Mammary microvascular endothelial cell (primary cell): ENCODE measurements at places on chromosomes 7 and 10. TPM values are rescaled to one million over a fixed set of nuclear protein-coding genes. Genes with fewer than 3 reads are reported as not detected.

MUC12 gene
- not detected in 2 replicates for total RNA-seq

PTPN20 gene
- total RNA-seq = not detected in 2 replicates

ST8SIA6 gene
- not detected in 2 replicates for total RNA-seq

BLNK gene
- total RNA-seq = not detected in 2 replicates

WIPF3 gene
- not detected in 2 replicates for total RNA-seq

ASIC3 gene
- total RNA-seq = not detected in 2 replicates

PTPRZ1 gene
- total RNA-seq = not detected in 2 replicates
